ENCODE measurements at places on chromosomes 6 and 20. TPM values are rescaled to one million over a fixed set of nuclear protein-coding genes. Genes with fewer than 3 reads are reported as not detected.

The PPP1R3G gene
- total RNA-seq = 1.00 TPM

The UST gene
- 11.4 TPM for total RNA-seq

The FNDC11 gene
- total RNA-seq = 0.73 TPM

The C6orf132 gene
- total RNA-seq = not detected

The MAN1A1 gene
- 31.1 TPM for total RNA-seq

All from cerebellum (tissue), 4 donors.